ENCODE measurements at places on chromosomes 3 and 15. TPM values are rescaled to one million over a fixed set of nuclear protein-coding genes. Genes with fewer than 3 reads are reported as not detected.

SCAANT1 gene
- not detected for total RNA-seq

ALDH1L1 gene
- 15.9 TPM for total RNA-seq

GRCh38 chr3:182215881-182216280, 504.2 kb downstream of the SOX2 start:
- no peaks in the 10 kb centered on the region for H3K4me1 ChIP-seq
- H3K27me3 ChIP-seq: no peaks in the 10 kb centered on the region
- no peak for DNase-seq
- H3K27ac ChIP-seq: no peak overlapping the region

CLK3 gene
- 94.6 TPM for total RNA-seq

DNA sequence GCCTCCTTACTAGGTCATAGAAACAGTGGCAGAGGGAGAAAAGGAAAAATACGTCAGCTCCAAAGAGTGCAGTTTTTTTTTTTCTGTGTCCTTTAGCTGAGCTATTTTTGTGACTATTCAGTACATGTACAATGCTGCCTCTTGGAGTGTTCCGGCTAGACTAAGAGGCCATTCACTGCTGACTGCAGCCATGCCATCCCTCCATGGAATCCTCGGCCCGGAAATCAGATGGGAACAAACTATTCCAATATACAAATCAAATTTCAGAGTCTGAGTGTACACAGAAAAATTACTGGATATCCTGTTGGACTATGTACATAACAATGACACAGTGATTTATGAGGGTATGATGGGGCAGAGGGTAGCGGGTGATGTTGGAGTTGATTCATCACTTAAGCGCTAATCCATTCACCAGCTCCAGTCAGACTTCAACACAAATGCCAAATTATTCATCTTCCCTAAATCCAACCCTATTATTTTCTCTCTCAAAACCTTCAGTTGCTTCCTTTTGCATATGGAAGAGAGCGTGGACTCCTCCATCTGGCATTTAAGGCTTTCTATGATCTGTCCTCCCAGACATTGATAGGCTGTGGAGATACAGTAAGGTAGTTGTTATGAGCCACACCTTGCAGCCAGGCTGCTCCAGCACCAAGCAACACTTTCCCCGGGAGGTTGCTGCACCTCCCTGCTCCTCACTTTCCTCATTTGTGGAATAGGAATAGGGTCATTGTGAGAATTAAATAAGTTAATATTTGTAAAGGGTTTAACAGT, 109.1 kb downstream of the LPP start:
- no peaks in the 10 kb centered on the region for H3K36me3 ChIP-seq
- peak overlapping the region; percentile 90 for H3K27ac ChIP-seq
- DNase-seq: peak; percentile 26
- no peaks in the 10 kb centered on the region for H3K27me3 ChIP-seq

GRCh38 chr15:65766422-65767263, 25.4 kb downstream of the DENND4A start:
- H3K27ac ChIP-seq: peak overlapping the region; percentile 22
- no peak overlapping the region for H3K4me3 ChIP-seq
- peak; percentile 17 for DNase-seq
- no peaks in the 10 kb centered on the region for H3K27me3 ChIP-seq

CATSPER2 gene
- 3.9 TPM for total RNA-seq

DNA sequence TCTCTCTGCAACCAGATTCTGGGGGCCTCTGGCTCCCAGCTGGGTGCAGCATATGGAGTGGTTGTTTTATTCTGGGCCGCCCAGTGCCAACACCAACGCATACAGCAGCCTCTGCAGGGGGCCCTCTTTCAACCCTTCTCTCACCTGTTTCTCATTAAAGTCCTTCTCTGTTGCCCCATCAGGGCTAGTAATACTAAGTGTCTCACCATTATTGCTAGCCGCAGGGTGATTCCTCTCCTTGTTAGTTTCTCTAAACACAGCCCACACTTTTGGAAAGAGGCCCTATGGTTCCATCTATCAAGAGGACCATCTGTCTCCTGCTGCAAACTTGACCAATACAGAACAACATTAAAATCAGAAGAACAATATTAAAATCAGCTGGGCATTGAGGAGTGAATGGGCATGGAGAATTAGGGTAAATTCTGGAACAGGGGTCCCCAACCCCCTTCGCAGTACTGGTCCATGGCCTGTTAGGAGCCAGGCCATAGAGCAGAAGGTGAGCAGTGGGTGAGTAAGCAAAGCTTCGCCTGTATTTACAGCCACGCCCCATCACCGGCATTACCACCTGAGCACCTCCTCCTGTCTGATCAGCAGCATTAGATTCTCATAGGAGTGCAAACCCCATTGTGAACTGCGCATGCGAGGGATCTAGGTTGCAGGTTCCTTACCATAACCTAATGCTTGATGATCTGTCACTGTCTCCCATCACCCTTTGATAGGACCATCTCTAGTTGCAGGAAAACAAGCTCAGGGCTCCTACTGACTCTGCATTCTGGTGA, 36.5 kb downstream of the ALS2CL start:
- no peaks in the 10 kb centered on the region for H3K36me3 ChIP-seq
- no peak for DNase-seq
- H3K27me3 ChIP-seq: no peaks in the 10 kb centered on the region
- no peaks in the 10 kb centered on the region for H3K4me1 ChIP-seq
- H3K4me3 ChIP-seq: no peak overlapping the region

DNA sequence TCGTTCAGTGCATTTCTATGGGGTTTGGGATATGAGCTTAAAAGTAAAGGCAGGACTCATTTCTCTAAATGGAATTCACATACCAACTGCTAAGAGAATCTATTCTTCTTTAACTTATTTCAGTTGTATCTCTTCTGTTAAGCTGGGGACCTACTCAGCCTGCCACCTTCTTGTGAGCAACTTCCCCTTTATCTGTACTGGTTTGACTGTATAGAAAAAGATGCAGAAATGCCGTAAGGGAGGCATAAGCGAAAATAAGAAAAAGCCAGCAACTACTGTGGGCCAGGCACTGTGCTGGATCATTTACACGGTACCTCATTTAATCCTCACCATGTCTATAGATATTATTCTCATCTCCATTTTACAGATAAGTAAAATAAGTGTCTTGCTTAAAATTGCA, 38.4 kb downstream of the RBMS3 start:
- no peaks in the 10 kb centered on the region for H3K27me3 ChIP-seq
- H3K4me1 ChIP-seq: peaks cover 4% of the 10 kb centered on the region
- H3K4me3 ChIP-seq: no peak overlapping the region

- H3K4me3 ChIP-seq: no peak overlapping the region
- no peaks in the 10 kb centered on the region for H3K4me1 ChIP-seq
- no peaks in the 10 kb centered on the region for H3K36me3 ChIP-seq
- DNase-seq: no peak
These were observed 208.8 kb downstream of the STAG1 start for GRCh38 chr3:136543385-136543784.

DNA sequence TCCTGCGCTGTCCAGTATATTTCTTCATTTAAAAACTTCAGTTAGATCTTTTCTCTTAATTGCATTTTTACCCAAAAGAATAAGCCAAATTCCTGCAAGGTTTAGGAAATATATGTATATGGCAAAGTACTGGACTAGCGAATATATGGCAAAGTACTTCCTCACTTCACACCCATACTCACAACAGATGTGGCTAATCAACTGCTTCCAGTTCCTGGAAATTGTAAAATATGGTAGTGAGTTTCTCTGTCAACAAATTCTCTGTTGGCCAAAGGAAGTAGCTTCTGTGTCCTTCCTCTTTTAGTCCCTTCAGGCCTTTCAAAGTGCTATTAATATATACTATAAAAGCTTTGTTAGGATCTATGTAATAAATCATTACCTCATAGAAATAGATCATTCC, 22.0 kb downstream of the GPR15 start:
- DNase-seq: no peak
- no peak overlapping the region for H3K4me3 ChIP-seq
- H3K27ac ChIP-seq: no peak overlapping the region
- no peaks in the 10 kb centered on the region for H3K36me3 ChIP-seq
- H3K27me3 ChIP-seq: no peaks in the 10 kb centered on the region
- peaks cover 6% of the 10 kb centered on the region for H3K4me1 ChIP-seq

DNA sequence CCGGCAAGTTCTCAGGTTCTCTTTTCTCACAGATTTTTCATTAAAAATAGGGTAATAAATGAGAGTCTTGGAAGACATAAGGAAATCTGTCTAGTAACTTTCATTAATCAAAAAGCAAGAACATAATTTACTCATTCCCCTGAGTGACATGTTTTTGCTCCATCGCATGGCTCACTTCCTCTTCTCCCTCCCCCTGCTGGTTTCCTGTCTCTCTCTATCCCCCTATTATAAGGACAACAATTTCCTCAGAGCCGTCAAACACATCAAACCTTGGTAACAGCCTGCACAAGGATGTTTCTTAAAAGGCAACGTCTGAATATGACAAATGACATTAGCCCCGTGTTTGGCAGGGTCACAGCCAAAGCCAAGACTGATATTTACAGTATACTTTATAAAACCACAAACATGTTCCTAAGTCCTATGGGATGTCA, 1149.6 kb downstream of the IGSF11 start:
- no peak overlapping the region for H3K27ac ChIP-seq
- no peak for DNase-seq
- H3K4me3 ChIP-seq: no peak overlapping the region
- no peaks in the 10 kb centered on the region for H3K36me3 ChIP-seq
- H3K4me1 ChIP-seq: no peaks in the 10 kb centered on the region
- H3K27me3 ChIP-seq: no peaks in the 10 kb centered on the region

DNA sequence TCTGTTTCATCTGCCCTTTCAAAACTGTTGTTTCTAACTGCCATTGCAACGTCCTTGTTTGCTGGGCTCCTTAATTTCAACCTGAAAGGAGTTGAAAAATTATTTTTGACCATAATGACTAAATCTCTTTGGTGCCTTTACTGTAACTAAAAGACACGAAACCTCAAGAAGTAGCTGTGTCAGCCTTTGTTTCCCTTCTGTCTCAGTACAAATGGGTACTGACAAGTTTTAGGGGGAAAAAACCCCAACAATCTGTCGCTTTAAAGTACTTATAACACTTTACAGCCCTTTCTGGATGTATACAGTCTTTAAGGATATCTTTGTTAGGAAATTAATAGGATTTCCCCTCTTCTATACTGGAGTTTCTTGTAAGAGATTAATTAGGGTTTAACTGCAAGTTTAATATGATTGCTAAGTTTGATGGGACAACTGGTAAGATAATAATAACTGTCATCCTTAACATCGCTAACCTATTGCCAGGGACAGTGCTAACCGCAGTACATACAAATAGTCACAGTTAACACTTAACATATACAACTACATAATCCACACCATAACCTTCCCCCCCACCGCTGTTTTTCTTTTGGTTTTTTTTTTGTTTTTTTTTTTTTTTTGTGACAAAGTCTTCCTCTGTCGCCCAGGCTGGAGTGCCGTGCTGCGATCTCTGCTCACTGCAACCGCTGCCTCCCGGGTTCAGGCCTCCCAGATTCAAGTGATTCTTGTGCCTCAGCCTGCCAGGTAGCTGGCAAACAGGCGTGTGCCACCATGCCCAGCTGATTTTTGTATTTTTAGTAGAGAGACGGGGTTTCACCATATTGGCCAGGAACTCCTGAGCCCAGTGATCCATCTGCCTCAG, 1.7 kb downstream of the GXYLT2 start:
- peak overlapping the region; percentile 49 for H3K4me3 ChIP-seq
- H3K4me1 ChIP-seq: peaks cover 42% of the 10 kb centered on the region
- H3K27me3 ChIP-seq: no peaks in the 10 kb centered on the region
- no peak for DNase-seq
- H3K36me3 ChIP-seq: no peaks in the 10 kb centered on the region

SLC2A2 gene
- 123 TPM for total RNA-seq

Measured in hepatocyte (in vitro differentiated cells).